ENCODE measurements at places on chromosomes 5 and 9.

DNA sequence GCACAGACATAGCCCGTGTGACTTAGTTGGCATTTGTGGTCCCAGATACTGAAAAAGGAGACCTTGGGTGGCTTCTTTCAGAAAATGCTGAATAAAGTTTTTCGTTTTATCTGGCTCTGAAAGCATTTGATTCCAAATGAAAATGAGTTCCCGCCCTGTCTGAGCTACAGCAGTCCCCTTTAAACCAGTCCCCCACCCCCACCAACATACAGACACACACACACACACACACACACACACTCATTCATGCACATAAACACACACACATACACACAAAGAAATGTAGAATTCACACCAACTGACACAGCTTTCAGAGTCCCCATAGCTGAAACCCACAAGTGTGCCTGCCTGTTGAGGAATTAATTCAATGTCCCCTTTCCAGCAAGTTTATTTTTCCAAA, 97.0 kb upstream of the SMARCA2 start:
- no peak for DNase-seq

DNA sequence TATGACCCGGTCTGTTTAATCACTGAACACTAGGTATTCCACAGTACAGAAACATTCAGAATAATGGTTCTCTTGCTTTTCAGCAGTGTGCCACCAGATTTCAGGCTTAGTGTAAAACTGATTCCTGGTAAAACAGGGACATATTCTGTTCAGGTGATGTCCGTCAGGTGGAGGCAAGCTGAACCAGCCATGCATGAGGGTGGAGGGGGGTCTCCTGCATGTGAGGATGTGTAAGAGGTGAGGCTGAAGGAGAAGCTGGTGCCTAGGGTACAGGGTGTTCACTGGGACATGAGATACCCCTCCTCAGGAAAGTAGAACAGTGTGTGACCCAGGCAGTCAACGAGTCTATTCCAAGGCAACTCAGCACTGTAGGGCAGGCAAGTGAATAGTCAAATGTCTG, 563.9 kb downstream of the BNC2 start:
- DNase-seq: no peak

GRCh38 chr5:139734539-139734916, 61.1 kb upstream of the PSD2 start:
- DNase-seq: no peak

DNA sequence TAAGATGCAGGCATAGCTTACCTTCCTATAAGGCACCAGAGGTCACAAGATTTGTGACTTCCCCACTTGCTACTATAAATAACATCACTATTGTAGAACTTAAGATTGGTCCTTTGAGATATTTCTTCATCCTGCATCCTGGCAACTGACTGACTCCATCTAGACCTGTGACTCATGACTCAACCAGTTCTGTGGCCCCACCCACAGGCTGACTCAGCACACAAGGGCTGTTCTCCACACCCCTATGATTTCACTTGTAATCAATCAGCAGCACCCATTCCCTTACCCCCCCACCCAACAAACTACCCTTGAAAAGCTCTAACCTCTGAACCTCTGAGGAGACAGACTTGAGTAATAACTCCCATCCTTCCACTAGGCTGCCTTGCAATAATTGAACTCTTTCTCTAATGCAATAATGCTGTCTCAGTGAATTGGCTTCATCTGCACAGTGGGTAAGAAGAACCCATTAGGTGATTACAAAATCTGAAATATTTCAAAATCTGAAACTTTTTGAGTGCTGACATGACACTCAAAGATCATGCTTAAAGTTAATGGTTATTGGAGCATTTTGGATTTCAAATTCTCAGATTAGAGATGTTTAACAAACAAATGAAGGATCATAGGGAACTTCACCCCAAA, 296.7 kb downstream of the ARL15 start:
- DNase-seq: peak; percentile 46

- no peak for DNase-seq
These were observed 20.7 kb upstream of the IL33 start for GRCh38 chr9:6194934-6195333.

GRCh38 chr9:76943054-76943453, 37.1 kb upstream of the PRUNE2 start:
- no peak for DNase-seq

DNA sequence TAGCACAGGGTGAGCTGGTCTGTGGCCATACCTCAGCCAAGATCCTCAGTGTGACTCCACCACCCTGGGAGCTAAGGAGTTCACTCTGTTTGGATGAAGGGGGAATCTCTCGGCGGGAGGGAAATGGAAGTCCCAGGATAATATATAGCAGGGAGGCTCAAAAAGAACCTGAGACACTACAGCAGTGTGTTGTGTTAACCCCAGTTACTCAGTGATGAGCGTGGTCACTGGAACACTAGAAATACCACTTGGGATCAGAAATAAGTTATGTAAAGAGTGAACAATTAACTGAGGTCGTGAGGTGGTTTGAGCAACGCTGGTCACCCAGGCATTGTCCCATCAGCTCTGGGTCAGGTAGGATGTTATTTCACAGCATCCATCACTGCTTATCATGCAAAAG, 59.3 kb upstream of the ADAMTS16 start:
- DNase-seq: no peak

- DNase-seq: no peak
These were observed 46.9 kb downstream of the TSSK1B start for GRCh38 chr5:113387844-113388243.

DNA sequence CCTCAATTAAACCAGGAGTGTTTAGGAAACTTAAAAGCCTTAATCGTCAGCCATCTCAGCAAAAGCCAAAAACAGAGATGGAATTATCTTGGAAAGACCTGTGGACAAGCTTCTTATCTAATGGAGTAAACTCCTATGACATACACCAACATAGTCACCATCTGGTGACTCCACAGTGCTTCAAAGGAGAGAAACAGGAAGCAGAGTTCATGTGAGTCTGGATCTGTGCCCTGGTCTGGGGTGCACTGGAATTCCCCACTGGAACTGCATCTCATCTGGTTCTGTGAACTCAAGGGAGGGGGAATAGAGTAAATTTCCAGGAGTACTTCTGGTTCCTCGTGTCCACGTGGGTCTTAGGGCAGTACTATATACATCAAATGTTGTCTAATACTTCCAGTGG, 36.3 kb upstream of the KCNN2 start:
- DNase-seq: peak; percentile 28

GRCh38 chr9:87601595-87601994, 103.9 kb downstream of the DAPK1 start:
- DNase-seq: no peak

DNA sequence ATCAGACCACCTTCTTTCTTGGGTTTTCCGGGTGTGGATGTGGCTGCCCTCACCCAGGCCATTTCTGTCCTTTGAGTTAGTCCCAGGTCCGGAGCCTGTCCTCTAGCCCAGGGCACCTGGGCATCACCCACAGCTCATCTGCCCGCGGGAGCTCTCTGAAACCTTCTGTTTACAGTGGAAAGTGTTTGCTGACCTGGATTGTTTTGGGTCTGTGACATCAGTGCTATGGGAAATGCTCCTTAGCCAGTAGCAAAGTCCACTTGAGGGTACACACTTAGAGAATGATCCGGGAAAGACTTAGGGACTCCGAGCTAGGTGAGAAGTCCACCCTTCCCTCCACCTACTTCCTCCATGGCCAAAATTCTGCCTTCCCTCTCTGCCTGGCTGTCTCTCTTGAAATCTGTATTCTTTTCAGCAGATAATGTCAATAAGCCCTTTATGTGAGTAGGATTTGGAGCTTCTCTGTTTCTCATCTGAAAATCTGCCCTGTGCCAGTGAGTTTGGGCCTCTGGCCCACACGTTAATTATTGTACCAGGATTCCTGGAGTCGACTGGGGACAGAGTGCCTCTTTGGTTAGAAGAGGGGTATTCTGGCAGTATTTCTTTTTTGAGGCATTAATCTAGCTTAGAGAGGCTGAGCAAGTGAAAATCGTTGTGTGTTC, 19.9 kb downstream of the ABLIM3 start:
- no peak for DNase-seq

- no peak for DNase-seq
These were observed 23.5 kb downstream of the SAXO1 start for GRCh38 chr9:19009391-19009965.

- DNase-seq: no peak
These were observed 443.1 kb upstream of the ZNF608 start for GRCh38 chr5:125189531-125189941.

DNA sequence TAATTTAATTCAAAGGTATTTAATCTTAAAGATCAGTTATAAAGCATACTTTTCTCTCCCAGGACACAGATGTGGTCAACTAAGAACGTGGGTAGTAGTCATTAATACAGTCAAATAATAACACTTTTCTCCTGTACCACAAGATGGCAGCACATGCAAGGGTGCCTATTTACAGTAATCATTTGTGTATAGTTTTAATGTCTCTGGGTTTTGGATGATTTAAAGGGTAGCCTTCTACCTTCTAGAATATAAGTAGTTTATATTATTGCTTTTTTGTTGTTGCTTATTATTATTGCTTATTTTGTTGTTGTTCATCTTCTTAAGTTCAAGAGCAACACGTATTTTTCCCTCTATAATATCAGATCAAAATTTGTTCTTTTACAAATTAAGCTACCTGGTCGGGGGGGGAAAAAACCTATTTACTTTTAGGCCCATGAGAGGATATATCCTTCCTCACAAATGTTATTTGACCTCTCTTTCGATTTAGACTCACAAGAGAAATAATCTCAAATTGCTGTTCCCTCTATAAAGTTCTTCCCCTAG, 59.6 kb upstream of the SLC27A6 start:
- DNase-seq: peak; percentile 4

DNA sequence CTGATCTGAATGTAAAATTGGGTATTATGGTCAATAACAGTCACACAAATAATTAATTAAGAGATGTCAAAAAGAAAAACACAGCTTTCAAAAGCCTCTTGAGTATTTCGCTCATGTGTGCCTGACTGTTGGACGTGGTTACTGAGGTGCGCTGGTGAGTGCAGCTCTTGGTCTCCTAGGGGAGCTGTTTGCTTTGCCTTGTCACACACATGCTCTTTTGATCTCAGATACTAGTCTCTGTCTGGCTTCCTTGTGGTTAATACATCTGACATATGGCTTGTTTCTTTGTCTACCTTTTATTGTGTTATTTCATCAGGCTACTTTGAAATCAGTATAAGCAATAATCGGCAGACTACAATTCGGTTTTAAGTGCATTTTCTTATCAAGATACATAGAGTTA, 51.5 kb downstream of the PCSK1 start:
- no peak for DNase-seq

GRCh38 chr5:148912714-148913398, 86.4 kb downstream of the ADRB2 start:
- peak; percentile 93 for DNase-seq

DNA sequence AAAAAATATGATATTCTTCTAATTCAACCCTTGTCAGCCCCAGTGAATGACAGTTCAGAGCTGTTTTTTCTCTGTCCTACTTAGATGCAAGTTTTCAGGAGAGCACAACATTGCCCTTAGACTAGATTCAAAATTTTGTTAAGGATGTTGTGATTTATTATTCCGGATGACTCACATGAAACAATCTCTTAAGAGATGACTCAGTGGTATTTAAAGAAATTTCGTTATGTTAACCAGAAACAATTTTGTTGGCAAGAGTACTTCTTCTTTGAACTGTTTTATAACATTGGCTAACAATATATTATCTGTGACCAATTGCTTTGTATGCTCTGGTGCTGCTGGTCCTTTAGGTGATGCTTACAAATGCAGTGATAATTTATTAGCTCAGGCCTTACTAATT, 132.0 kb downstream of the IZUMO3 start:
- no peak for DNase-seq

DNA sequence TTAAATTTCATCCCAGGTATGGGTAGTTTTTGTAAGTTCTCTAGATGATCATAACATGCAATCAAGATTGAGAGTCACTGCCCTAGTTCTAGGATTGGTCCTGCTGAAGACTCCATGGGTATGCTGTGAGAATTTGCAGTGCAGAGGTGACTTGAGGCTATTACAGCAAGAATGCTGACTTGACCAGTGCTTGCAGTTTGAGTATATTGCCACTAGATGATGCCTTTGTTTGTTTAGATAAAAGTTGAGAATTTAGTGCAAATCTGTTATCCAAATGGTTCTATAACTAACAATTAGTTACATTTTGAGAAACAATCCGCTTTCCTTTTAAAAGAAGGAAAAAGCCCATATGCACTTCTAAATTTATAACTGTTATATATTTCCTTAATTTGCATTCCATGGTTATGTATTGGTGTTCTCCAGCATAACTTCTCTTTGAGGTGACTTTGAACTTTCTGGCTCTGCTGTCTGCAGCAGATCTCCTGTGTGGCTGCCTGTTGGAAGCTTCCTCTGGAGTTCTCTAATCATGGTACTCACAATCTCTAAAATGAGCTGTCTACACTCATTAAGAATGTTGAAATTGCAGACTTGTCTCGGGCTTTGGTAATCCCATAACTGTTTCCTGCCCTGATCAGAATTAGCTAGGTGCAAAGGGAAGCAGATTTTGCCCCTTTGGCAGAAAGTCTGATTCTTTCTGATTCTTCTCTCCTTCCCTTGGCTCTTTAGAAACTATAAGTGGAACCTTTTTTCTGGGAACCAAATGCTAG, 24.9 kb downstream of the MELK start:
- DNase-seq: no peak

DNA sequence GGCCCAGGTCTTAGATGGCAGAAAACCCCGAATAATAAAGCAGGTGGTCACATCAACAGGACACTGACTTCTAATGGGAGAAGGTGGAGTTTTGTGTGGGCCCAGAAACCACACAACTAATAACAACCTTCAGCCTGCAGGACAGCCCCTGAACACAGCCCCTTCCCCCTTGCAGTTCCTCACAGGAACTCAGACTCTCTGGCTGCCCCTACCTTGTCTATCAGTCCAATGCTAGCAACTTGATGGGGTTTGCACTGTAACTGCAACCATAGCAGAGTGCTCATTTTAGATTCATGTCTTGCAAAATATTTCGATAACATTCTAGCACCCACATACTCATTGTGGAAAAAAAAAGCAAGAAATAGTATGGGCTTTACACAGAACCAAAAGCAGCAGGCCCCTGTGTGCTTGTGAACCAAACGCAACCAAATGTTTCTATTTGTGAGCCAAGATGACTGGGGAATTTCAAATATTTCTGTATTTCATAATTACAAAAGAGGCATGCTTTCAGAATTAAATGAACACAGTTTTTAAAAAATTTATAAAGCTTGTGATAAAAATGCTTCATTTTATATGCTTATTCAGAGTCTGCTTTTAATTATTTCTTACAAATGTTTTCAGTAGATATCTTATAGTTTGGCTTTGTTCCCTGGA, 62.7 kb upstream of the PDE4D start:
- no peak for DNase-seq

DNA sequence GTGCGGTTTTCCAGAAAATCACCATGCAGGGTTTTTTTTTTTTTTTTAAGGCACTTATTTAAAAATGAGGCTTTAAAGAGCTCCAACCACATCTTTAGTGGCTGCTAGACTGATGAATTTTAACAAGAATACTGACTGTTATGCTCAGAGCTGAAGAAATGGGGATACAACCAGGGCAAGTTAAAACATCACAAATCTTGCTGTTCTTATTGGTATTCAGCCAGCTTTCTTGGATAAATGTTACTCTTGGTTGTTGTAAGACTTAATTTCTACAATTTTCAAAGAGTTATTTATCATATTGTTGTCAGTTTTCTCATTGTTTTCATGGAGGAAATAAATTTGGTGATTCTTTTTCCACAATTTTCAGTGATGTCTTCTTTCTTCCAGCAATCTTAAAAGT, 352.8 kb upstream of the FAM174A start:
- DNase-seq: no peak

- DNase-seq: no peak
These were observed 73.6 kb upstream of the RETREG1 start for GRCh38 chr5:16690243-16690852.
